Cortex of kidney (tissue), 1 donor: ENCODE measurements at places on chromosomes 5 and 9.

DNA sequence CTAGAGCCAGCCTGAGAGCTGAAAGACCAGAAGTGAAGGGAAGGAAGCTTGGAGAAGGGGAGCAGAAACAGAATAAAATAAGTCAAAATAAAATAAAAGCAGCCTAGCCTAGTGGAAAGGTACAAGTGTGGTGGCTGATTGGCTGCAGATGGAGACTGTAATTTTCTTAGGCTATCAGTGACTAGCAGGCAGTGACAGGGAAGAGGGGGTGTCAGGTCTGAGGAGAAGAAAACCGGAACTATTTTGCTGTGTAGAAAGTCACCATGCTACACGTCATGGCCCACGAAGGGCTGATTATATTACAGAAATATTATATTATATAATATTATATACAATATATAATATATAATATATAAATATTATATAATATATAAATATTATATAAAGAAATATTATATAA is 98.1 kb upstream of the TAF11L2 start:
- no peak for DNase-seq

DNA sequence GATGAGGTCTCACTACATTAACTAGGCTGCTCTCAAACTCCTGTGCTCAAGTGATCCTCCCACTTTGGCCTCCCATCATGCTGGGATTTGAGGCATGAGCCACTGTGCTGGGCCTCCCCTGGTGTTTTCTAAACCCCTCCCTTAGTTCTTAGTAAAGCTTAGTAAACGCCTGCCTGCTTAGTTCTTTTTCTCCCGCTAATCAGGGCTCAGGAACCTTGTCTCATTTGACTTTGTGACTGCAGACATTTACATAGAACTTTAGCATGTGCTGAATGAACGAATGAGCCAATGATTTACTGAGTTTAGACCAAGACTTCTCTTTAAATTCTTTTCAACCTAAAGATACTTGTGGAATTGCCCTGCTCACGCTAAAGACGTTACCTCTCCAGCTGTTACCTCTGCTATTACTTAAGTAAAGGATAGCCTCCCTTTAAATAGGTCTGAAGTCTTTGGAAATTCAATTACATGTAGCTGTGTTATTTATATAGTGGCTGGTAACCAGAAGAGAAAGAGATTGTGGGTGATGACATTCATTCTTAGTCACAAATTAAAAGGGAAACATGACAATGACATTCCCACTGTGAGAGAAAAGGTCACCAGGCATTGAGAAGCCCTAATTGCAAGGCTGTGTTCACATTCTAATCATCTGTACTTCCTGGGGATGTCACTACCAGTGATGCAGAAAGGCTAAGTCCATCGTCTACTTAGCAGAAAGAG is 18.6 kb upstream of the SUSD1 start:
- DNase-seq: no peak

DNA sequence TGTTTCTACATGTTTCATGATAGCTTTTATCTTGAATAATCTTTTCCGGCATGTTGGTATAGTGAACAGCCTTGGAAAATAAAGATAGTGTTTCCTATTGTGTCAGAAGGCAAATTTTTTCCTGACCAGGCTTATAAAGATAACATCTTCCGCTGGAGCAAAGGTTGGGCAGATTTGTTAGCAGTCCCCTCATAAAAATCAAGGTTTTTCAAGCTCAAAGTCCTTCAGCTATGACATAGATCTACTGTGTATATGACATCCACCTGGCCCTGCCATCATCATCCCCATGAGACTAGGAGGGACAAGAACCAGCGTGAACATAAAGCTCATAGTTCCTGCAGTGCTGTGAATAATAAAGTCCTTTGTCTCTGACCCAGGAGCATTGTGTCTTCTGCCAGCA is 30.4 kb upstream of the OTULINL start:
- no peak for DNase-seq

DNA sequence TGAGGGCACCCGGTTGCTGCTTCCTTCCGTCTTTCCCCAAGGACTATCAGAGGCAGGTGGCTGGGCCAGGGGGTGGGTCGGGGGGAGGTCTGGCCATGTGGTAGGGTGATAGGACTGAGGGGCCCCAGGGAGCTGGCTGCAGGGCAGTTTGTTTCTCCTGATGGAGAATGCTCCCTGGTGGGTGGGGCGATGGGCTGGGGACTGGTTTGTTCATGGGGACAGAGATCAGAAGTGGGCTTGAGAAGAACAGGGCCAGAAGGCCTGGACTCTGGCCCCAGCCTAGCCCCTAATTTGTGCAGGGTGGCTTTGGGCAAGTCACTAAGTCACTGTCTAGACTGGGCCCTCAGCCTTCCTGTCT is 117.4 kb downstream of the RGS3 start:
- no peak for DNase-seq

- no peak for DNase-seq
These were observed 3.2 kb downstream of the SH3RF2 start for GRCh38 chr5:145939540-145940065.

GRCh38 chr9:96435345-96435744 is 14.6 kb upstream of the HABP4 start:
- DNase-seq: no peak

DNA sequence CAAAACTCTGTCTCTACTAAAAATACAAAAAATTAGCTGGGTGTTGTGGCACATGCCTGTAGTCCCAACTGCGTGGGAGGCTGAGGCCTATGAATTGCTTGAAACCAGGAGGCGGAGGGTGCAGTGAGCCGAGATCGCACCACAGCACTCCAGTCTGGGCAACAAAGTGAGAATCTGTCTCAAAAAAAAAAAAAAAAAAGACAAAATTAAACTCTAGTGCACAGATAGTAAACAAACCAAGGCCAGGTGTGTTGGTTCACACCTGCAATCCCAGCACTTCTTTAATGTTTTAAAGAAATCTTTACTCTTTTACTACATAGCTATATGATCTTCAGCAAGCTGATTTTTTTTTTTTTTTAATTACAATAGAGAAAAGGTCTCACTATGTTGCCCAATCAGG is 8.4 kb downstream of the ZCCHC10 start:
- no peak for DNase-seq

GRCh38 chr5:103866169-103866568 is 303.6 kb upstream of the NUDT12 start:
- DNase-seq: no peak

GRCh38 chr9:135814421-135815095 is 92.8 kb downstream of the CAMSAP1 start:
- DNase-seq: no peak

GRCh38 chr5:5403741-5404140 is 18.7 kb upstream of the ICE1 start:
- DNase-seq: no peak
